ENCODE measurements at places on chromosomes 1 and 21.

- DNase-seq = no peak
Observed at GRCh38 chr1:79151006-79151796, 144.7 kb upstream of the ADGRL4 start.

- DNase-seq = no peak
Observed at GRCh38 chr1:212754193-212754592, 37.4 kb downstream of the NSL1 start.

- no peak for DNase-seq
Observed at GRCh38 chr1:116335850-116336624, 37.0 kb upstream of the ATP1A1 start.

GRCh38 chr1:9659328-9659727, 7.8 kb downstream of the PIK3CD start:
- no peak for DNase-seq

GRCh38 chr1:19730793-19731192, 66.1 kb downstream of the HTR6 start:
- DNase-seq = no peak

DNA sequence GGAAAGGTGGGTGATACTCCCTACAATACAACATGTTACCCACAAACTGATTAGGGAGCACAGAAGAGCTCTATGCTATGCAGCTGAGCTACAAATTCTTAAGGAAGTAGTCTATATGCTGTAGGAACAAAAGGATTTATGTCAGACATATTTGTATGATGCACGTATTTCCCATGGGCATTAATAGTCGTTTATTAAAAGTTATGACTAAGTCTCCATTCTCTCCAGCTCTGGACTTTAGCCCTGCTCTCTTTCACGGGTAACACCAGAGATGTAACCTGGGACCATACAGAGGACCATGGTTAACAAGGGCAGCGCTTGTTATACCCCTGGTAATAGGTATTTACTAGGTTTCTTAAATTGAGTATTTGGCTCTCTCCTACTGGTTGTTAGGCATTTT, 168.2 kb upstream of the C1orf105 start:
- no peak for DNase-seq

DNA sequence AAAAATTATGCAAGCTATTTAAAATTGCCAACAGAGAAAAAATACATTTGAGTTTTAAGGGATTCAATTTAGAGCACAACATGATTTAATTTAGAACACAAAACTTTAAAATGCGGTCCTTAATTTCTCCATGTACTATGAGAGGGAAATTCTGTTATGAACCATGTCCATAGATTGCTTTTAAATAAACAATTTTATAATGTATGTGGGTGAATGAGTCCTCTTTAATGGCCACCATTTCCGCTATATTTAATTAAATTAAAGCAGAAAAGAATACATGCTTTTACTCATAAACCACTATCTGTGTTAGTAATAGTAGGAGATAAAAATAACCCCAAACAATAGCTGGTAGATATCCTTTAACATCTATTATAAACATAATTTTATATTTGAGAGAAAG, 914.6 kb downstream of the LTN1 start:
- DNase-seq = no peak
